ENCODE measurements at places on chromosomes 13 and 19. TPM values are rescaled to one million over a fixed set of nuclear protein-coding genes. Genes with fewer than 3 reads are reported as not detected.

Gene ACER1
- not detected for total RNA-seq

Gene NKPD1
- not detected for total RNA-seq

Gene ZNF221
- 4.5 TPM for total RNA-seq

Gene ASPDH
- not detected for total RNA-seq

Gene GRIK5
- total RNA-seq: 12.5 TPM

Gene MEF2B
- total RNA-seq: 0.50 TPM

Gene ATP8A2
- 0.38 TPM for total RNA-seq

Gene CEACAM5
- total RNA-seq: not detected

Gene MBD3
- 62.9 TPM for total RNA-seq

Gene ALOX5AP
- 3.3 TPM for total RNA-seq

Gene FUT6
- not detected for total RNA-seq

Gene ARHGEF1
- 40.4 TPM for total RNA-seq

Gene DLL3
- total RNA-seq: not detected

Gene FCHO1
- 1.6 TPM for total RNA-seq

Gene DIAPH3
- total RNA-seq: 0.29 TPM

Gene GGACT
- total RNA-seq: 2.2 TPM

Gene CALR3
- not detected for total RNA-seq

Gene VSTM2B
- total RNA-seq: not detected

Gene SIGLEC8
- total RNA-seq: not detected

Gene EDDM13
- total RNA-seq: not detected

Gene LRG1
- 0.35 TPM for total RNA-seq

Gene ZNF284
- total RNA-seq: 2.0 TPM

Gene ZNF564
- 13.6 TPM for total RNA-seq

Gene ANKLE1
- 0.22 TPM for total RNA-seq

Gene KLF1
- total RNA-seq: not detected

Gene SERPINE3
- not detected for total RNA-seq

Gene NHLRC3
- total RNA-seq: 12.7 TPM

Gene ZNF28
- 5.2 TPM for total RNA-seq

Gene PDCD5
- total RNA-seq: 113 TPM

Gene SPACA4
- not detected for total RNA-seq

Gene ATP11A
- 83.4 TPM for total RNA-seq

Gene ADGRE2
- total RNA-seq: 1.1 TPM

Gene HNRNPL
- total RNA-seq: 180 TPM

Gene CRX
- total RNA-seq: not detected

Gene LAIR1
- 9.1 TPM for total RNA-seq

Gene ONECUT3
- total RNA-seq: not detected

Gene CGB2
- total RNA-seq: not detected

Gene SLITRK6
- total RNA-seq: 4.5 TPM

Gene SIGLECL1
- not detected for total RNA-seq

Gene ZNF844
- 13.7 TPM for total RNA-seq

Gene PTPRH
- total RNA-seq: 1.1 TPM

Gene NLRP11
- not detected for total RNA-seq

Gene TEX26
- total RNA-seq: not detected
